ENCODE measurements at places on chromosomes 7 and 10.
A peak's percentile ranks its signal among the peaks of the same experiment; 100 is the strongest.

- no peaks in the 10 kb centered on the region for H3K27me3 ChIP-seq
- no peak for DNase-seq
- no peaks in the 10 kb centered on the region for H3K36me3 ChIP-seq
- H3K4me3 ChIP-seq, result no peak overlapping the region
- no peak overlapping the region for H3K27ac ChIP-seq
These were observed 359.3 kb downstream of the PCLO start for GRCh38 chr7:82803411-82803810.

GRCh38 chr7:148398844-148399365, 191.7 kb upstream of the C7orf33 start:
- peaks cover 9% of the 10 kb centered on the region for H3K27me3 ChIP-seq
- no peaks in the 10 kb centered on the region for H3K4me1 ChIP-seq
- no peak overlapping the region for H3K27ac ChIP-seq
- no peak overlapping the region for H3K4me3 ChIP-seq

DNA sequence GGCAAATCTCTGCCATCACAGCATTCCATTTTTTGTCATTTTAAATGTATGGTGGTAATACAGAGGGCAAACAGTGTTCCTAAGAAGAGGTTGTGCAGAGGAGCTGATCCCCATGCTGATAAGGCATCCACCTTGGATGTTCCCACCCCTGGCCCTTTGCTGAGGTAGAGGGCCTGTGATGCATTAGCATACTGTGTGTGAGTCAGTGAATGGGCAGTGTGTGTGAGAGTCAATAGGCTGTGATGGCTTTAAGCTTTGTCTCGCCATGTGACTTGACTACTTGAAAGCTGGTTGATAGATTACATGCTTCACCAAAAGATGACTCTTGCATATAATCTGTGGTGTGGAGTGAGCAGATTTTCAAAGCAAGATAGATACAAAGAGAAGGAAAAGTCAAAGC, 81.3 kb downstream of the INSYN2A start:
- H3K27ac ChIP-seq, result no peak overlapping the region
- H3K4me1 ChIP-seq, result no peaks in the 10 kb centered on the region
- no peak overlapping the region for H3K4me3 ChIP-seq
- H3K27me3 ChIP-seq, result no peaks in the 10 kb centered on the region

DNA sequence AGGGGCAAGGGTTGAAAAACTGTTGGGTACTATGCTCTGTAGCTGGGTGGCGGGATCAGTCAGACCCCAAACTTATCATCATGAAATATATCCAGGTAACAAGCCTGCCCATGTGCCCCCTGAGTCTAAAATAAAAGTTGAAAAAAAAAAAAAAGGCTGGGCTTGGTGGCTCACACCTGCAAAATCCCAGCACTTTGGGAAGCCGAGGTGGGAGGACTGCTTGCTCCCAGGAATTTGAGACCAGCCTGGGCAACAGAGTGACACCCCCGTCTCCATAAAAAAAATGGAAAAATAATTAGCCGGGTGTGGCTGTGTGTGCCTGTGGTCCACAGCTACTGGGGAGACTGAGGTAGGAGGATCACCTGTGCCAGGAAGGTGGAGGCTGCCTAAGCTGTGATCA, 83.5 kb downstream of the VIPR2 start:
- no peaks in the 10 kb centered on the region for H3K27me3 ChIP-seq
- no peak overlapping the region for H3K4me3 ChIP-seq
- H3K4me1 ChIP-seq, result no peaks in the 10 kb centered on the region
- DNase-seq, result peak; percentile 42
- H3K36me3 ChIP-seq, result no peaks in the 10 kb centered on the region

DNA sequence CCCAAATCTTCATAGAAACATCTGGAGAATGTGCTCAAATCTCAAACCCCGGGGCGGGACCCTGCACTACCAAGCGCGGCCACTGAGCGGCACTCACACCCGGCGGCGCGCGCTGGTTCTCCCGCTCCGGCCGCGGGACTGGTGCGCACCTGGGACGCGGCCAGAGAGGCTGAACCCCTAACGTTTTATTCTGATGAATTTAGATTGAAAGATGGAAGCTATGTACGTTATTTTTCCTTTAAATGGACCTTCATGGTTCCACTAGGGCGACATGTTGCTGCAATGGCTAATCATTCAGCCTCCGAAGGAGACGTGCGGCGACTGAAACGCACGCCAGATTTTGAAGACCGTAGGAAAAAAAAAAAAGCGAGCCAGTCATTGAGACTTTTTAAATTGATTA, 107.0 kb upstream of the INSIG1 start:
- H3K4me3 ChIP-seq, result peak overlapping the region; percentile 35
- no peak for DNase-seq
- no peak overlapping the region for H3K27ac ChIP-seq
- peaks cover 21% of the 10 kb centered on the region for H3K27me3 ChIP-seq
- H3K36me3 ChIP-seq, result no peaks in the 10 kb centered on the region

DNA sequence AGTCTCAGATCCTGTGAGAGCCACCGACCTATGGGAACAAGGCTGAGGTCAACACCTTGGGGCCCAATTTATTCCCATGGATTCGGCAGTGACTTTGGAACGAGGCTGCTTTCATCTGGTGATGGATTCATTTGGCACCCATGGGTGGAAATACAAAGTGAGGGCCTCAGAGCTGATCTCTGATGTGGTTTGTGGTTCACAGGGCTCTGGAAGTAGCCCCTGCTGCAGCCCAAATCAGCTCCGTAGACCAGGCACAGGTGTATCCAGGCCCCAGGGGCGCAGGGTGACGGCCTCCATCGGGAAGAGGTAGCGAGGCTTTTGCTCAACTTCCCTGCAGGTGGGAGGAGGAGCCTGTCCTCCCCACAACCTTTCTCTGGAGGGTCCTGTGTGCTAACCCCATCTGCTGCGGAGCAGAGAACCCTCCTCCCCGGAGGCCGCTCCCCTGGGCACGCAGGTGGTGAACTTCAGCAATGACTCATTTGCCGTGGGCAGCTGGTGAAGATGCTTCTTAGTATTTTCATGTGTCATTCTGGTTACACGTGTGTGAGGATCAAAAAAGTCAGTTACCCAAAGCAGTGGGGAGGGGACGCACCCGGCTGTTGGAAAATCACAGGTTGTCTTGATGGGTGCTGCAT, 7.5 kb upstream of the JAKMIP3 start:
- no peak overlapping the region for H3K4me3 ChIP-seq
- peaks cover 15% of the 10 kb centered on the region for H3K27me3 ChIP-seq
- no peaks in the 10 kb centered on the region for H3K36me3 ChIP-seq
- no peaks in the 10 kb centered on the region for H3K4me1 ChIP-seq

- no peaks in the 10 kb centered on the region for H3K36me3 ChIP-seq
- H3K27me3 ChIP-seq, result no peaks in the 10 kb centered on the region
- no peaks in the 10 kb centered on the region for H3K4me1 ChIP-seq
- H3K4me3 ChIP-seq, result no peak overlapping the region
- H3K27ac ChIP-seq, result no peak overlapping the region
- DNase-seq, result peak; percentile 73
These were observed 96.8 kb downstream of the TCERG1L start for GRCh38 chr10:131214521-131215244.

GRCh38 chr10:82468453-82468852, 593.5 kb downstream of the NRG3 start:
- H3K4me1 ChIP-seq, result no peaks in the 10 kb centered on the region
- H3K36me3 ChIP-seq, result no peaks in the 10 kb centered on the region
- H3K27me3 ChIP-seq, result no peaks in the 10 kb centered on the region
- no peak overlapping the region for H3K27ac ChIP-seq
- no peak overlapping the region for H3K4me3 ChIP-seq

DNA sequence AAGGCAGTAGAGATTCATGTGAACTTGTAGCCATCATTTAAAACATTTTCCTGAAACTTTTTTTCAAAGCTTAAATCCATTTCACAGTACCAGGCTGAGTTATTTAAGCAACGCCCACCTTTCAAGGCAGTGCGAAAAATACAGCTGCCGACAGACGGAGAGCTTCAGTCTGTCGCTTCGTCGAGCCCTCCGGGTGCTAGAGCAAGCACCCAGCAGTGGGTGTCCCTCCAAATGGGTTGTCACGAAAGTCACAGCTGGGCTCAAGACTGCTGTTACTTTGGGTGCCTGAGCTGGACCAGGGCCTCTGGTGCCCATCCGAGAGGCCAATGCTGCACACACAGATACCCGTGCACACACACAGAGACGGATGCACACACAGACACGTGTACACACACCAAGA, 135.6 kb downstream of the TCERG1L start:
- H3K36me3 ChIP-seq, result no peaks in the 10 kb centered on the region
- no peaks in the 10 kb centered on the region for H3K27me3 ChIP-seq
- H3K4me3 ChIP-seq, result no peak overlapping the region
- no peak overlapping the region for H3K27ac ChIP-seq
- H3K4me1 ChIP-seq, result no peaks in the 10 kb centered on the region

DNA sequence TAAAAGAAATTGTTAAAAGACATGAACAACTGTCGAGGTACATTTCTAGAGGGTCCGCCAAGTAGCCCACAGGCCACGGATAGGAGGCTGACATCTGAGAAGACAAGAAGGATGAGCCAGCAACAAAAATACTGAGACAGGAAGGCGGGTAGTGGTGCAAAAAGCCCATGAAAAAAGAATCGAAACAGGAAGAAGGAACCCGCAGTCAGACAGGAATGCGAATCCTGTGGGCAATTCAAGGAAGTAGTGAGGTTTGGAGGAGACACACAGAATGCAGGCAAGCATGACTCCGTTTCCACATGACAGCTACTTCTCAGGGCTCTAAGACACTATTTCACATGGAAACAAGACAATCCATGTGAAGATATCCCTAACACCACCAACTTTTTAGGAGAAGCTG, 125.2 kb downstream of the DOCK4 start:
- H3K4me3 ChIP-seq, result peak overlapping the region; percentile 69
- peak overlapping the region; percentile 97 for H3K27ac ChIP-seq
- H3K27me3 ChIP-seq, result no peaks in the 10 kb centered on the region
- H3K36me3 ChIP-seq, result no peaks in the 10 kb centered on the region
- H3K4me1 ChIP-seq, result peaks cover 65% of the 10 kb centered on the region

GRCh38 chr10:62560201-62560819, 186.1 kb downstream of the ZNF365 start:
- no peak for DNase-seq
- no peak overlapping the region for H3K4me3 ChIP-seq
- no peak overlapping the region for H3K27ac ChIP-seq
- peaks cover 31% of the 10 kb centered on the region for H3K4me1 ChIP-seq

DNA sequence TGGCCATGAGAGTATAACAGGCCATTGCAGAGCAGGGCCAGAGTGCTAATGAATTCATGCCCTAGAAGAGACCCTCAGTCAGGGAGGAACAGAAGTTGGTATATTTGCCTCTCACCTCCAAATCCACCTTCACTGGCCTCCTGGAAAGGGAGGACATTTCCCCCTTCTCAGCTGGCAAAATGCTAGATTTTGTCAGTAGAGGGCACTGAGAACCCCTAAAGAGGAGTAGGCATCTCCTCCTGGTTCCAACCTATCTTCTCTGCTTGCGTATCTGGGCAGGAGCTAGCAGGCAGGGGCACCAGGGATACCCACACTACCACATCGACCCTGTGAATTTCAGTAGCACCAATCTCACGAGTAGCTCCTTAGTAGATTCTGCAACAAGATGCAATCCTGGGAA, 79.8 kb upstream of the GHITM start:
- no peak for DNase-seq
- no peaks in the 10 kb centered on the region for H3K4me1 ChIP-seq
- no peaks in the 10 kb centered on the region for H3K27me3 ChIP-seq

- H3K27me3 ChIP-seq, result peaks cover 5% of the 10 kb centered on the region
- no peaks in the 10 kb centered on the region for H3K36me3 ChIP-seq
- DNase-seq, result no peak
- peaks cover 7% of the 10 kb centered on the region for H3K4me1 ChIP-seq
- no peak overlapping the region for H3K27ac ChIP-seq
These were observed 1.5 kb downstream of the LIPK start for GRCh38 chr10:88707429-88708155.

- peaks cover 64% of the 10 kb centered on the region for H3K27me3 ChIP-seq
- no peak within 1 kb of the TSS for H3K27ac ChIP-seq
These were observed at the start of gene DNAH11 for GRCh38 chr7:21542891-21543527. Gene DNAH11 (plus strand): TSS chr7:21543039. CDS start chr7:21543246, 207 bp downstream.

GRCh38 chr7:57424515-57425238, 25.3 kb upstream of the ZNF716 start:
- no peak overlapping the region for H3K4me3 ChIP-seq
- H3K27ac ChIP-seq, result no peak overlapping the region
- DNase-seq, result no peak
- H3K27me3 ChIP-seq, result no peaks in the 10 kb centered on the region
- no peaks in the 10 kb centered on the region for H3K4me1 ChIP-seq

DNA sequence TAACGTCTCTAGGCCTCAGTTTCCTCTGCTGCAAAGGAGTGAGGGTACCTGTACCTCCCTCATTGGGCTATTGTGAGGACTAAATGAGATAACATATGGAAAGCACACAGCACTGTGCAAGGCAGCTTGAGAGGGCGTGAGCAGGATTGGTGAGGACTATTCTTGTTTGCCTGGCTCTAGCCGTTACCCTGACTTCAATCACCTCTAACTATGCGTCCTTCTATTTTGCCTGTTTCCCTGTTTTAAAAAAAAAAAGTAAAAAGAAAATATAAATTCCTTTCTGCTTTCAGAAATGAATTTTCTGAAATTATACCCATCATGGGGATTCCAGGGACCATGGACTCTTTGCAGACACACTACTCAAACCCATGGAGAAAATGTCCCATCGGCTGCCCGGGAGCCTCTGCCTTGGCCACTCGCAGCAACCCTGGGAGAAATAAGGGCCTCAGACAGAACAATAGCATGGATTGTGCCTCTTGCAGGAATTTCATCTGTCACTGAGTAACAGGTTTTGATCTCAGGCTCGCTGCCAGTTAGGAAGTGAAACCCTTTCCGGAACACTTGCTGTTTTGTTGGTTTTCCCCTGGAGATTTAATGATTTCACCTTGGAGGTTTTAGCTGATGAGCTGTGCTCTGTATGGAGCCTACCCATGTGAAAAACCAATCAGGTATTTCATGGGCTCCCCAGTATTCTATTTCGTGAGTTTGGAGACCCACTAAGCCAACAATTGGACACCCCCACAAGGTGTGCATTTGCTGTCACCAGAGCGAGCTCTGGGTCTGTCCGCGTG, 55.6 kb downstream of the STEAP1B start:
- DNase-seq, result no peak
- no peak overlapping the region for H3K27ac ChIP-seq
- peaks cover 13% of the 10 kb centered on the region for H3K4me1 ChIP-seq
- H3K36me3 ChIP-seq, result no peaks in the 10 kb centered on the region

- H3K27me3 ChIP-seq, result peaks cover 10% of the 10 kb centered on the region
- no peak for DNase-seq
- no peaks in the 10 kb centered on the region for H3K36me3 ChIP-seq
- H3K4me1 ChIP-seq, result no peaks in the 10 kb centered on the region
- no peak overlapping the region for H3K27ac ChIP-seq
These were observed 193.4 kb downstream of the CACNB2 start for GRCh38 chr10:18333621-18334020.

DNA sequence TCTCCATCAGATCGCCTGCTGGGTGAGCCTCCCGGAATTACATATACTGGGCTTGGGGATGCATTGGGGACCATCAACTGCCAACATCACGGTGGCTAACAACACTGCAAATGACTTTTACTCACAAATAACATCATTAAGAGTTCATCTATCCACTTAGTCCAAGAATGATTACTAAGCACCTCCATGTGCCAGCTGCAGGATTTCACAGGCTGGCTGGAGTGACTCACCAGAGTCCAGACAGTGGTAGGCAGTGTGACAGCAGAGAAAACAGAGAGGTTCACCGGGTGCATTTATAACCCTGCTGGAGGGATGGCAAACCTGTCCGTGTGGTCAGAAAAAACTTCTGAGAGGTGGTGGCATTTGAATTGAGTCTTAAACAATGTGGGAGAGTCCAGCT, 3.2 kb upstream of the IGFBP3 start:
- H3K4me1 ChIP-seq, result peaks cover 59% of the 10 kb centered on the region
- H3K27me3 ChIP-seq, result no peaks in the 10 kb centered on the region
- DNase-seq, result no peak
- H3K27ac ChIP-seq, result peak overlapping the region; percentile 86

GRCh38 chr10:129386415-129387257, 80.4 kb upstream of the MGMT start:
- H3K27ac ChIP-seq, result no peak overlapping the region
- no peaks in the 10 kb centered on the region for H3K27me3 ChIP-seq
- H3K4me1 ChIP-seq, result no peaks in the 10 kb centered on the region
